EL (cell line): ENCODE measurements at places on chromosomes 11 and 22.

DNA sequence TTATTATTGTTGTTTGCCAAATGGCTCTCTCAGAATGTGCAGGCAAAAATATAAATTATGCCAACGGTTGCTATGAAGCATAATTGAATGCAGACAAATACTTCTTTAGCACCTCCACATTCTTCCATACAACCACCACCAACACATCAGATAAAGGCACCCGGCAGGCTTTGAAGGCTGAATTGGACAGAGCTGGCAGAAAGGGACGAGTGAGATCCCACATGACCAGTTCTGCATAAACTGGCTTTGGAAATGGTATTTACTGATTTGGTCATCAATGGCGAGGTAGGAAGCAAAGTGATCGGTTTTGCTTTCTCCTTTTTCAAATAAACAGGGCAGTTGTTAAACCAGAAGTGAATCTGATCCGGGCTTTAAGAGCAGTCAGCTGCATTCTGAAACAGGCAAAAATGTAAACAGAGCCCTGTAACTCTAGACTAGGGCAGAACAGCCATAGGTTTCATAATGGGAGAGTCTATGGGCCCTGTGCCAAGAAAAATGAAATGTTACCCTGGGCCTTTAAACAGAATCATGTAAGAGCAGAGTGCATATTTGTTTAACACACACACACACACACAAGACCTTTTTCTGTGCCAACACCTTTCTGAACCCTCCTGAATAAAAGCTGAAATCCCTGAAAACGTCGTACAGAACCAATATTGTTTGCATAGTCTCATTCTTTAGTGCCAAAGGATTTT is 97.7 kb downstream of the MPPED2 start:
- no peak for DNase-seq

DNA sequence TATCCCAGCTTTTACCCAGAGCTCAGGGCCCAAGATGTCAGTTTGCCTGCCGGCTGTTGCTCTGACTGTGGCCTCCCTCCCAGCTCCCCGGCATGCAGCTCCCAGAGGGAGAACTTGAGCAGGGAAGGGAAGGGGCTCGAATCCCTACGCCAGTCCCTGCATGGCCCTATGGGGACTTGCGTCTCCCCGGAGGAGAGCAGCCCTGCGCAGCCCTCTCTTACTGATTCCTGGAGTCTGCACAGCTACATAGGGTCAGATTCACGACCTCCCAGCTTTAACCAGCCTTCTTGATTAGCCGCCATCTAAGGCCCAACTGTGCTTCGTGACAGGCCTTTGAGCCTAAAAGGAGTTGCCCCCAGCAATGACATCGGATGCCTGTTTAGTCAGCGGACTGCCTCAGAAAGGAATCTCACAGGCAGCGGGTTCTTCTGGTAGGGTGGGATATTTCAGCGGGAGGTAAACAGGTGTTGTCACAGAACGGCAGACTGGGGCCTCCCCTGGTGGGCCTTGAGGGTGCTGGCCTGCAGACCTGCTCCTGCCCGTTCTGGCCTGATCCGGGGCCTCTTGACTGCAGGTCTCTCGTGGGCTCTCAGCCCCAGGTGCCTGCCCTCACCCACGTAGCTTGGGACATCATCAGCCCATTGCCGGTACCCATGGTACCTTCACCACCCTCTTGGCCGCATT is 43.8 kb upstream of the KCNQ1OT1 start:
- no peak for DNase-seq

GRCh38 chr22:32380991-32381390 is 23.3 kb downstream of the RFPL3 start:
- no peak for DNase-seq

- no peak for DNase-seq
Measured at GRCh38 chr11:121412711-121413415, 39.3 kb upstream of the SORL1 start.

GRCh38 chr11:121237686-121238658 is 54.6 kb upstream of the SC5D start:
- DNase-seq, result no peak

DNA sequence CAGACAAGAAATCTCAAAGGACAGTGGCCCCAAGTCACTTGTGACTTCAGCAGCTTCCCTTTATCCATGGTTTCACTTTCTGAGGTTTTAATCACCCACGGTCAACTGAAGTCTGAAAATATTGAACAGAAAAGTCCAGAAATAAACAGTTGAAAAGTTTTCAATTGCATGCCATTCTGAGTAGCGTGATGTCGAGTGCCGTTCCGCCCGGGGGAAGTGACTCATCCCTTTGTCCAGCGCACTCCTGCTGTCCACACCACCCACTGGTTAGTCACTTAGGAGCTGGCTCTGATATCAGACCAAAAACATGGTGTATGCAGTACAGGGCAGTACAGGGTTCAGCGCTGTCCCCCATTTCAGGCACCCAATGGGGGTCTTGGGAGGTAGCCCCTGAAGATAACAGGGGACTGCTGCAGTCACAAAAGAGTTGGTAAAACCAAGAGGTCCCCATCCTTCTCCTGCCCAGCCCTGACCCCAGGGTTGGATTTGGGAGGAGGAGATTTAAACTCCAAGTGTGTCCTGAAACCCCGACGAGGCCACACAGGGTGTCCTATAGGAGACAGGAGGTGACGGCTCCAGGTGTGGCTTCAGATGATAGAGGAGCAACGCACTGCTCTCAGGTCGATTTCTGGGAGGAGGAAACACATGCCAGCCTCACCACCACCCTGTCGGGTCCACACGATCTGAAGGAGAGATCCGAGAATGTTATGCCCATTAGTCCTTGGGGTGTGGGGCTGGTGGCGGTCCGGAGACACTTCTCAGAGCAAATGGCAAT is 390.1 kb downstream of the CTTN start:
- peak; percentile 84 for DNase-seq

DNA sequence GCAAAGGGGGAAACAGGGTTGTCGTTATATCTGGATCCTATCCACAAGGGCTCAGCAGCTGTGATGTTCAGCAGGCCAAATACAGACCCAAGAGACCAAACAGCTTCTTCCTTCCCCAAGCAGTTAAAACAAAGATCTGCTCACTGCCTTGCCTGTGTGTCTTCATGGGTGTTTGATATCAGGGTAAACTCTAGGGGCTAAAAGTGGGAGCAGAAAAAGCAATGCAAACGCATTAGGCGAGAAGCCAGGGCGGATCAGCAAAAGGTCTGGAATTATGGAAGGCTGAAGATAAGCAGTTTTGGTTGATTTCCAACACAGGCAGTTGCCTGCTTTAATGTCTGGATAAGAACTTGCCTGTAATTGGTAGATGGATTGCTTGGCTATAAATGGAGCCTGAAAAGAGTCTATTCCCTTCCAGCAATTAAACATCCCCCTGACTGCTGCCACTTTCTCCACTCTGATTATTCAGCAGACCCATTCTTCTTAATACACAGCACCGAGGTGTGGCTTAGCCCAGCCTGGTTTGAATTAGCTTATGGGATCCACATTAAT is 126.3 kb downstream of the COMMD9 start:
- DNase-seq, result no peak

GRCh38 chr11:121323046-121323607 is 30.6 kb downstream of the SC5D start:
- DNase-seq, result no peak
